ENCODE measurements at places on chromosomes 12 and 14.
A peak's percentile ranks its signal among the peaks of the same experiment; 100 is the strongest.

- no peak for DNase-seq
Measured at GRCh38 chr14:44029933-44030332, 477.1 kb downstream of the FSCB start.

GRCh38 chr12:108390495-108391203, 51.5 kb upstream of the CMKLR1 start:
- DNase-seq, result no peak

DNA sequence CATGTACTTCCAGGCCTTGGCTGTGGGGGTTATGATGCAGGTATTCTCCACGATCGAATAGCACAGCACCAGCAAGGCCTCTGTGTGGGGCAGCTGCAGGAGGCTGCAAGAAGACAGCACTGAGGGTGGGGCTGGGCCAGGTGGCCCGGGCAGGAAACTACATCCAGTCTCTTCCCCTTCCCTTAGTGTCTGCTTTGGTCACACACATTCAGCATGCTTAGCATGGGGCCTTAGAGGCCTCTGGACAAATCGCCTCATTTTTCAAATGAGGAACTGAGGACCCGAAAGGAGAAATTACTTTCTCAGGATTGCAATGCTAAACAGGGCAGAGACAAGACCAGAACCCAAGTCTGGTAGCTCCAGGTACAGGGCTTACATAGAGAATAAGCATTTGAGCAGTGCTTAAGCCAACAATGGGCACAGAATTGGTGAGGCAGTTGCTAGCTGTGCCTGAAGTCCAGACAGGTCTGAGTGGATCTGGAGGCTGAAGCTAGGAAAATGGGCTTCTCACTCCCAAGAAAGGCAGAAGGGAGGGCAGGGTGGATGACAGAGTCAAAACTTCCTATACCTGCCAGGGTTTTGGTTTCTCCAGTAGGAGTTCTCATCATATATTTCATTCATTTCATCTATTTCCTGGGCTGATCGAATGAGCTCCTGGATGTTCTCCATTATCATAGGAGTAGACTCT, 3.5 kb downstream of the ACRBP start:
- DNase-seq, result no peak

GRCh38 chr14:92584220-92584619, 70.6 kb downstream of the RIN3 start:
- DNase-seq, result no peak

DNA sequence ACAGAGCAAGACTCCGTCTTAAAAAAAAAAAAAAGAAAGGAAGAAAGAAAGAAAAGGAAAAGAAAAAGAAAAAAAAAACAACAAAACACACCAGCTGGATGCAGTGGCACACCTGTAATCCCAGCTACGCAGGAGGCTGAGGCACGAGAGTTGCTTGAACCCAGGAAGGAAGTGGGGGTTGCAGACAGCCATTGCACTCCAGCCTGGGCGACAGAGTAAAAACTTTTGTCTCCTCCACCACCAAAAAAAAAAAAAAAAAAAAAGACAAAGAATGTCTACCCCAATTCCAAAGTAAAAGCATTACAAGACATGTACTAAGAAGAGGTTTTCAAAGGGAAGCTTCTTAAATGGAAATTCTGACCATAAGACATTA, 53.4 kb downstream of the HNRNPC start:
- no peak for DNase-seq

GRCh38 chr14:76810525-76810924, 2.2 kb downstream of the ANGEL1 start:
- no peak for DNase-seq

GRCh38 chr12:64713376-64713775, 45.8 kb downstream of the GNS start:
- no peak for DNase-seq

DNA sequence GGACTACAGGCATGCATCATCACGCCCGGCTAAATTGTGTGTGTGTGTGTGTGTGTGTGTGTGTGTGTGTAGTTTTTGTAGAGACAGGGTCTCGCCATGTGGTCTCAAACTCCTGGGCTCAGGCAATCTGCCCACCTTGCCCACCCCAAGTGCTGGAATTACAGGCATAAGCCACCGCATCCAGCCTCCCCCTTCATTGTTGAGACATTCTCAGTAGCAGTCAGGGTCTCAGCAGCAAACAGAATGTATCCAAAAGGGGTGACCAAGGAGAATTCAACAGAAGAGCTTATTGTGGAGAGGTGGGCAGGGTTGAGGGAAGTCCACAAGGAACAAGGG, 37.3 kb upstream of the PLEKHG6 start:
- DNase-seq, result no peak

DNA sequence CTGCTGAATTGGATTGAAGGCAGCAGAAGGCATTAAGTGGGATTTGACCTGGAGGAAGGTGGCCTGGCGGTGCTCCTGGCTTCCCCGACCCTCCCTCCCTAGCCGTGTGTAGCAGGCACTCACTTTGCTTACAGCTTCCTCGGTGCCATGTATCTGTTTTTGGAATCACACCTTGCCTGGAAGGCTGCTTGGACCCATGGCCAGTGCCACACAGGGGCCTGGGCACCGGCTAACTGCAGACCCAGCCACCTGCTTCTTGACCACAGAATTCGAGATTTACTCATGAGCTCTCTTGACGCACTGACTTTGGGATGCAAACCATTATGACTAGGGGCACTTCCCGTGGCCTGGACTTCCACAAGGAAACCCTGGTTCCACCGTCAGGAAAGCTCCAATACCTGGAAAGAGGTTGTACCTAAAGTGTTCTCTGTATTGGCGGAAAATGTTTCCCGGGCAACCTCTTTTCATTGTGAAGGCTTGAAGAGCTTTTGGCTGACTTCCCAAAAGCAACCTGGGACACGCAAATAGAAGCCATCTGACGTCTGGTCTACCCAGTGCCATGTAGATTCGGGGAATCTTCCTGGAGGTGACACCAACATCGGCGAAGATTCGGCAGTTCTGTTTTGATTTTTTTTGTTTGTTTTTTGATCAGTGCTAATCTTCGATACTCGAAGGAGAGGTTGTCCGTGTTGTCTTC, 125.6 kb upstream of the RTL1 start:
- no peak for DNase-seq

GRCh38 chr12:116074686-116075085, 202.8 kb downstream of the MED13L start:
- no peak for DNase-seq

- DNase-seq, result peak; percentile 70
Measured at GRCh38 chr12:6965026-6965661, 5.3 kb downstream of the PHB2 start.

GRCh38 chr14:76268047-76268431, 107.9 kb upstream of the ESRRB start:
- DNase-seq, result no peak

- no peak for DNase-seq
Measured at GRCh38 chr12:85423947-85424346, 143.9 kb downstream of the ALX1 start.
